Mesothelial cell of epicardium (in vitro differentiated cells): ENCODE measurements at places on chromosomes 4 and X.

DNA sequence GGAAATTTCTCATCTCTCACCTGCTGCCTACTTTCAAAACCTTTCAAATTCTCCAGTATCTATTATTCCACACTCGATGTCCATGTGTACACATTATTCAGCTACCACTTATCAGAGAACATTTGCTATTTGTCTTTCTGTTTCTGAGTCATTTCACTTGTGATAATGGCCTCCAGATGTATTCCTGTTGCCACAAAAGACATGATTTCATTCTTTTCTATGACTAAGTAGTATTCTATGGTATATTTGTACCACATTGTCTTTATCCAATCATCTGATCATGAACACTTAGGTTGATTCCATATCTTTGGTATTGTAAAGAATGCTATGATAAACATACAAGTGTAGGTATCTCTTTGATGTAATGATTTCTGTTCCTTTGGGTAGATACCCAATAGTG lies 310.1 kb upstream of the SPOCK3 start:
- DNase-seq: no peak

DNA sequence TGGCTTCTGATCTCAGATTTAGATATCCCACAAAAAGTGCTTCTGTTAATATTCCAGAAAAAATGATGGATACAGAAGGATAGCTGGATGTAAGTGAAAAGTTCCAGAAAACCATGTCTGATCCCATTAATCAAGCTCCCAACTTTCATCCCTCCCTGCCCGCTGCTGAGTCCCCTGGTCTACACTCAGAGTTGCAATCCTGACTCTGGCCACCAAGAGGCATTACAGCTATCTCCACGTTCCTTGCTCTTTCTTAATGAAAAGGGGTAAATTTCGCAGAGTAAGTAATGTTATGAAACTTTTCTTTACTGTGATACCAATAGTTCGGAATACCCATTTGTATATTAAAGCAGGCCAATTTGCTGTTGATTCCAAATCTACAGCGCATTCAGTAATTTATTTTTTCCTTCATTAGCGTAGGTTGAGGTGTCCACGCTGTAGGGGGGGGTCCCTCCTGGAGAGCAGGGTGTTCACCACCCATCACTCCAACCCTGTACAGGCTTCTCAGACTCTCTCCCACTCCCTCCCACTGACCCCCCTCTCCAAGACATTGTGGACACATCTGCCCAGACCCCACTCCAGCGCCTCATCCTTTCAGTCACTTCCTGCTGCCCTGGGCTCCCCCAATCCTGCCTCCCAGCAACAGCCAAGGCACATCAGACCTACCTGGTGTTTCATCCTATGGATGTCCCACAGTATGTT lies 55.1 kb downstream of the RAB40A start:
- no peak for DNase-seq

DNA sequence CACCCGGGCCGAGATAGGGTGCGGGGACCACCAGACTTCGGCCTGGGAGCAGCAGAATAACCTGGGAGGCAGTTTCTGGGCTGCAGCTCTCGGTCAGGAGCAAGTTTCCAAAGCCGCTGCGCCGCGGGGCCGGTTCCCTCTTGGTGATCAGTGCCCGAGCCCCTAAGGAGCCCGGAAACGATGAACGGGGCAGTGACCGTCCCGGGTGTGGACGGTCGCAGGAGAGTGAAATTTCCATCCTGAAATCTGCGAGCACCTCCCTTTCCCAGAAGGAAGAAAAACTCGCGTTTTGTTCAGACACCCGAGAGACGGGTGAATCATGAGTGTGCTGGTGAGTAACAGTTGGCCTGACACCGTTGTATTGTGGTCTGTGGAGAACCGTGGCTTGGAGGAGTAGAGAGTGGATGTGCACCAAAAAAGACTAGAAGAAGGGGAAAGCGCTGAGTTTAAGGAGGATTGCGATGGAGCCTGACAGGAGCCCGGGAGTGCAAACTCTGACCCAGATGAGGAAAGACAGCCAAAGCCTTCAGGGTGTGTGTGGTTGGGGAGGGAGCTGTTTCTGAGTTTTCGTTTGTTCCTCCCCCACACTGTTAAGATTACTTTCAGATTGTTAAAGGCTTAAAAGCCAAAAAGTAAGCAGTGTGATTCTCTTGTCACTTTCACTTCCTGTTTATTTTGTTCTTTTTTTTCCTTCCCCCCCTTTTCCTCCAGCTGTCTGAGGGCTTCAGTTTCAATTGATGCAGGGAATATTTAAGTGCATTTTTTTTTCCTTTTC lies 828 bp downstream of the MCUB start:
- DNase-seq: peak; percentile 48

- no peak for DNase-seq
Measured at GRCh38 chrX:17820100-17820499, 41.0 kb downstream of the RAI2 start.

- DNase-seq: no peak
Measured at GRCh38 chr4:165288226-165288625, 39.2 kb upstream of the MSMO1 start.

- DNase-seq: no peak
Measured at GRCh38 chrX:71565474-71566041, 12.7 kb upstream of the GCNA start.

- no peak for DNase-seq
Measured at GRCh38 chr4:184384810-184385557, 89.4 kb downstream of the IRF2 start.
